ENCODE measurements at places on chromosomes 2 and 18. TPM values are rescaled to one million over a fixed set of nuclear protein-coding genes. Genes with fewer than 3 reads are reported as not detected.
A peak's percentile ranks its signal among the peaks of the same experiment; 100 is the strongest.

DNA sequence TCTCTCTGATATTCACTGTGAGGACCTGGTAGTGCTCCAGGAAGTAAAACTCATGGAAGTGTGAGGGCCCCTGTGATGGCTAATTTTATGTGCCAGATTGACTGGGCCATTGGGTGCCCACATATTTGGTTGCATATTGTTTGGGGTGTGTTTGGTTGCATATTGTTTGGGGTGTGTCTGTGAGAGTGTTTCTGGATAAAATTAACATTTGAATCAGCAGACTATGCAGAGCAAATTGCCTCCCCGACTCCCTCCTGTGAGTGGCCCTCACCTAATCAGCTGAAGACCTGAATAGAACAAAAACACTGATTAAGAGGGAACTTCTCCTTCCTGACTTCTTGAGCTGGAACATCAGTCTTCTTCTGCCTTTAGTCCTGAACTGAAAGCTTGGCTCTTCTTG is 173.3 kb upstream of the LINC00305 start:
- H3K4me1 ChIP-seq: no peaks in the 10 kb centered on the region
- no peak overlapping the region for H3K4me3 ChIP-seq
- DNase-seq: no peak
- H3K27ac ChIP-seq: no peak overlapping the region
- no peaks in the 10 kb centered on the region for H3K27me3 ChIP-seq

DNA sequence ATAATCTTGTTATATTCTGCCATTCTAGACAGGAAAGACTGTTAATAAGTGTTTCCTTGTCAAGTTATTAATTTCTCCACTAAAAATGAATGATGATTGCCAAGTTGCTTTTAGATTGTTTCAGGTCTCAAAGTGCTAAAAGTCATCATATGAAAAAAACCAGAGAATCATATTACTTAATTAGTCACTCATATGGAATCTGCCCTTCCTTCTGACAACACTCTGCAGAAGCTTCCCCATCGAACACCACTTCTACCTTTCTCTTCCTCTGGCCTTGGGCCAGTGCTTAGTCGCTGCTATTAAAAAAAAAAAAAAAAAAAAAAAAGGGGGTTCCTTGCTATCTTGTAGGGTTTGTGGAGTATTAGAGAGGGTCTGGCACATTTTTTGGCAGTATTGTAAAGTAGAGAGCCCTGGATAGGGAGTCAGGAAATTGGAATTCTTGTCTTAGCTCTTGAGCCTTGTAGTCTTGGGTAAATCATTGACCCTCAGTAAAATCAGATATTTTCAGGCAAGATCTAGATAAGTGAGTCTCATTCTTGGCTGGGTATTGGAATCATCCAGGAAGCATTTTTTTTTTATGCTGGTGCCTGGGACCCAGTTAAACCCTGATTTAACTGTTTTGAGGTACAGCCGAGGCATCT is 141.7 kb upstream of the CCDC68 start:
- H3K27ac ChIP-seq: no peak overlapping the region
- H3K4me1 ChIP-seq: peaks cover 28% of the 10 kb centered on the region
- DNase-seq: peak; percentile 69
- no peaks in the 10 kb centered on the region for H3K36me3 ChIP-seq

CPLX4 gene
- total RNA-seq: not detected

DNA sequence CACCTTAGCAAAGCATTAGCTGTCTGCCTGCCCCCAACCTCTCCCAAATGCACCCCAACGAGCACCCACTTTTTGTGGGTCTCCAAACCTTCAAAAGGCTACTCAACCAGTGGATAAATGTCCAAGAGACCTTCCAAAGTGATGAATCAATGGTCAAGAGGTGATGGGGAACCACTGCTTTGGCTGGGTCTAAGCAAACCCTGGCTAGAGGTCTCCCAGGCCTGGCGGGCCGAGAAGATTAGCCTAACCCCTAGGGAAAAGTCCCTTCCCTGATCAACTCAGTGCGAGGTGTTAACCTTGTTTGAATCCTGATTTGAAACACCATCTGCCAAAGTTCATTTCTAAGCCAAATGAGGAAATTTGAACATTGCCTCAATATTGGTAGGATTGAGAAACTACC is 144.7 kb upstream of the SIX3 start:
- H3K4me1 ChIP-seq: no peaks in the 10 kb centered on the region
- H3K27me3 ChIP-seq: peaks cover 44% of the 10 kb centered on the region
- H3K4me3 ChIP-seq: no peak overlapping the region
- H3K36me3 ChIP-seq: no peaks in the 10 kb centered on the region
- no peak for DNase-seq

CUL3 gene
- total RNA-seq: 59.5 TPM

PLA2R1 gene
- 19.9 TPM for total RNA-seq

DNA sequence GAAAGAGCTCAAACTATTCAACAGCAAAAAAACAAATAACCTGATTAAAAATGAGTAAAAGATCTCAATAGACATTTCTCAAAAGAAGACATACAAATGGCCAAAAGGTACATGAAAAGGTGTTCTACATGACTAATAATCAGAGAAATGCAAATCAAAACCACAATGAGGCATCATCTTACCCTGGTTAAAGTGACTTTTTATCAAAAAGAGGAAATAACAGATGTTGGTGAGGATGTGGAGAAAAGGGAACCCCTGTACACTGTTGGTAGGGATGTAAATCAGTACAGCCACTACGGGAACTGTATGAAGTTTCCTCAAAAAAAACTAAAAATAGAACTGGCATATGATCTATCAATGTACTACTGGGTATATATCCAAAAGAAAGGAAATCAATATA is 39.8 kb upstream of the TMEM163 start:
- H3K27me3 ChIP-seq: peaks cover 3% of the 10 kb centered on the region
- no peak overlapping the region for H3K4me3 ChIP-seq
- peaks cover 2% of the 10 kb centered on the region for H3K4me1 ChIP-seq
- H3K36me3 ChIP-seq: no peaks in the 10 kb centered on the region

MTLN gene
- 26.5 TPM for total RNA-seq

- H3K27me3 ChIP-seq: no peaks in the 10 kb centered on the region
- no peak overlapping the region for H3K27ac ChIP-seq
- no peak overlapping the region for H3K4me3 ChIP-seq
- no peaks in the 10 kb centered on the region for H3K36me3 ChIP-seq
- H3K4me1 ChIP-seq: no peaks in the 10 kb centered on the region
- DNase-seq: no peak
Measured at GRCh38 chr2:205629091-205629776, 53.1 kb upstream of the NRP2 start.

DNA sequence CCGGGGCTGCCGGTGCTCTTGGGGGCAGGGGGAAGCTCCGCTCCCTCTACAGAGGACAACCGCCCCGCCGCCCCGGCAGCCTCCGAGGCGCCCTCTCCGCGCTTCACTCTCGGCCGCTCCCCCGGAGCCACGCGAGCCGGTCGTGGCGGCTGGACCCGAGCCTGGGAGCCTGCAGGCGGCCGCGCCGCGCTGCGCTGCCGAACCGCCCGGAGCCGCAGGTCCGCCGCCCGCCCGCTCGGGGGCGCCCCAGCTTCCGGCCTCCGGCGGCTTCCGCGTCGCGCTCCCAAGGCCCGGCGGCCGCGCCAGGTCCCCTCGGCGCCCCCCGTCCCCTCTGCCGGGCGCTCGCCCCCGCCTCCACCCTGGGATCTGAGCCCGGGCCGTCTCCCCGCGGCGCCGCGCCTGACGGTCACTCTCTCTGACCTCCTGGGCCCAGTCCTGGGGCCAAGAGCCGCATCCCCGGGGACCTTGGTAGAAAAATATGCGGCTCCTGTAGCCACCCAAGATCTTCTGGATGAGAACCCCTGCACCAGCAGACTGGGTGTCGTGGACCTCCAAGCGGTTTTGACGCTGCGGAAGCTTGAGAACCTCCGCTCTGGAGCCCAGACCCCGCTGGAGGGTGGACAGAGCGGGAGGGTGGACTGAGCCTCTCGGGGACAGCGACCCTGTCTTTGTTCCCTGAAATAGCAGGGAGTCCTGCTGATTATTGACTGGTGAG is 44.3 kb downstream of the SERTAD2 start:
- peak; percentile 96 for DNase-seq
- H3K27me3 ChIP-seq: no peaks in the 10 kb centered on the region
- no peaks in the 10 kb centered on the region for H3K36me3 ChIP-seq
- H3K4me3 ChIP-seq: peak overlapping the region; percentile 69
- no peak overlapping the region for H3K27ac ChIP-seq
- peaks cover 35% of the 10 kb centered on the region for H3K4me1 ChIP-seq

GRCh38 chr2:150421126-150421651 is 66.3 kb downstream of the RND3 start:
- H3K27me3 ChIP-seq: no peaks in the 10 kb centered on the region
- DNase-seq: no peak
- no peak overlapping the region for H3K27ac ChIP-seq
- H3K4me1 ChIP-seq: no peaks in the 10 kb centered on the region
- no peak overlapping the region for H3K4me3 ChIP-seq

GRCh38 chr18:26215247-26215970 is 10.8 kb upstream of the TAF4B start:
- H3K36me3 ChIP-seq: no peaks in the 10 kb centered on the region
- no peaks in the 10 kb centered on the region for H3K4me1 ChIP-seq

- H3K36me3 ChIP-seq: no peaks in the 10 kb centered on the region
- H3K4me1 ChIP-seq: no peaks in the 10 kb centered on the region
- H3K27me3 ChIP-seq: no peaks in the 10 kb centered on the region
- H3K27ac ChIP-seq: no peak overlapping the region
- DNase-seq: no peak
Measured at GRCh38 chr2:28377195-28377816, 15.4 kb upstream of the FOSL2 start.

NETO1 gene
- under 0.01 TPM for total RNA-seq

DNA sequence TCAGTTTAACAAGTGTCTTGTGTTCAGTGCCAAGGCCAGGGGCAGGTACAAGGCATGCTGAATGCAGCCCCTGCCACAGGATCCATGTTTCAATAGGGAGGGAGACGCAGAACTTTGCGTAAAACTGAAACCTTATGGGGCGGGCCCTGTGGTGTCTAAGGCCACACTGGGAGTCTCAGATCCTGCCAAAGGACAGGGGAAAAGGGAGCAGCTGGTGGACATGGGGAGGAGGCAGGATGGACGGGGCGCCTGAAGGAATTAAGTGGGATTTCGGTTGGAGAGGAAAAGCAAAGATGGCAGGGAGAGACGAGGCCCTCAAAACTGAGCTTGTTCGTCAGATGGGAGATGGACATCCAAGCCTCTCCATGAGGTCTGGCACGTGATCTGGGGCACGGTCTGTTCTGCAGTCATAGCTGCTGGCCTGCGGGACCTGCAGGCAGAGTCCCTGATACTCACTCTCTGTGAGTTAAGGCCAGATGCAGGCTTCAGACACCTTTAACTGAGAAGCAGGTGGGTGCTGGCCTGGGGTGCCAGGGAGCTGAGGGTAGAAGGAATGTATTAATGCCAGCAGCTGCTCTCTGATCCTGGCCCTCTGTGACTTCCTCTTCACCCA is 48.8 kb downstream of the TCF7L1 start:
- DNase-seq: peak; percentile 44
- H3K4me3 ChIP-seq: no peak overlapping the region
- H3K27me3 ChIP-seq: no peaks in the 10 kb centered on the region
- no peak overlapping the region for H3K27ac ChIP-seq
- H3K36me3 ChIP-seq: no peaks in the 10 kb centered on the region

GRCh38 chr18:24396082-24396633 is 1.5 kb downstream of the OSBPL1A start:
- no peak overlapping the region for H3K4me3 ChIP-seq
- peaks cover 17% of the 10 kb centered on the region for H3K4me1 ChIP-seq
- H3K27ac ChIP-seq: no peak overlapping the region
- no peak for DNase-seq

DNA sequence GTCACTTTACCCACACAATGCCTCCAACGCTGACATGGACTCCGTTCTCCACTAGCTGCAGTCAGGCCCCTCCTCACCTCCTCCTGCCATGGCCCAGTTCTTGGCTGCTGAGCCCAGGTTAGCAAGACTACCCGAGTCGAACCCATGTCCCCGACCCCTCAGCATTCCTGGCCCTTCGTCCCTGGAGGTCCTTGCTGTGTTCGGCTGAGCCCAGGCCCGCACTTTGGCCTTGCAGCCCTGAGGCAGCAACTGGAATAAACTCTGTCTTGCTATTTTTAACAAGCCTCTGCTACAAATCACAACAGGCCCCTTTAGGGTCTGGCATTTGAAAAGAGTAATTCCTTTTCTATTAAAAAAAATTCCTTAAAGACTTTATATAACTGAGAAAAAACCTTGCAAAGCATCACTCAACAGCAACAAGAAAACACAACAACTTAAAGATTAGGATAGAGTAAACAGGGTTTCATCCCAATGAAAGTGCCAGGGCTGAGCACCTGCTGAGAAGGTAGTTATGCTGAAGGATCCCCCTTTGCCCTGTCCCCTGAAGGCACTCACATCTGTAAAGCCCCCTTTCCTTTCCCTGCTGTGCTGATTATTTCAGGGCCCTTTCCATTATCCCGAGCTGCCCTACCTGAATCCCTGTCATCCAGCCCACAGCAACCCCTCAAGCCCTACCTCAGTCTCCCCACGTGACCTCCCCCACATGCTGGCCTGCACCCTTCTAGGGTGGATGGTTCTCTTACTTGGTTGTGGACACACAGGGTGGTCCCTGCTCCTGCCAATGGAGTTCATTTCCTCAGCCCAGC is 120.0 kb upstream of the SNTG2 start:
- no peak overlapping the region for H3K4me3 ChIP-seq
- H3K4me1 ChIP-seq: no peaks in the 10 kb centered on the region
- H3K27ac ChIP-seq: no peak overlapping the region
- no peaks in the 10 kb centered on the region for H3K36me3 ChIP-seq
- no peak for DNase-seq

DNA sequence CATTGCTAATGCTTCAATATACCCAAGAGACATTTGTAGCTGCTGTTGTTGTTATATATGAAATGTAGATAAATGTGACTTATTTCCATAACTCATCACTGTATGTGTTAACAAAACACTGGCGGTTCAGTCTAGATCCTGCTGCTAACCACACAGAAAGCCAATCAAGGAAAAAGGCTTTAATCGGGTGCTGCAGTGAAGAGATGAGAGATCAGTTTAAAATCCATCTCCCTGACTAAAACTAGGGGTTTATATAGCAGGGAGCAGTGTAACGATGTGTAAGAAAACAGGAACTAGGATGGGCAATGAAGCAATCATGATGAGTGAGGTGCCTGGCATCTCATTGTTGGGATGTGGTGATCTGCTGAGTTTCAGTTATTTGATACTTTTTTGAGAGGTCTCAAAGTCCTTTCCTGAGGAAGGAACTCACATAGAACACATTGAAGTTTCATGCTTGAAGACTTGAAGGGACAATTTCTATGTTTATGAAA is 677.7 kb upstream of the CDH7 start:
- H3K4me3 ChIP-seq: no peak overlapping the region
- no peaks in the 10 kb centered on the region for H3K27me3 ChIP-seq

DNA sequence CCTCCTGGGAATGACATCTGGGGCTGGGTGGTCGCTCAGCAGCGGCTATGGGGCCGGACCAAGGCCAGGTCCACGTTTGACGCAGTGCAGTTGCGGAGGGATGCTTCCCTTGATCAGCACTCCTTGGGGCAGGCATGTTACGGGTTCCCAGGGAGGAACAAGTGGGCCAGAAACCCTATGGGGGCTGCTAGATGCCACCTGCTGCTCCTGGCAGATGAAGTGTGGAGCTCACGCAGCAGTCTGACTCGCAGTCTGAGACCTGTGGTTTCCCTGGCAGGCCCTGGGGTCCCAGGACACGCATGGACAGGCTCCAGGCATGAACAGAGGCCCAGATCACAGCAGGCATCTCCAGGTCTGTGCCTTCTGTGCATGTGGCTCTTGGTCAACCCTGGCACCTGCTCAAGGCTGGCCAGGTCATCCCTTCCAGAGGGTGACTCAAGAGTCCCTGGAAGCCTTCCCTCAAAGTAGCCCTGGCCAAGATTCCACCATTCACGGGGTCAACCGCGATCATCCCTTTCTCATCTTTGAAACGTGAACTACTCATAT is 20.0 kb downstream of the KCNF1 start:
- H3K27ac ChIP-seq: peak overlapping the region; percentile 54
- no peak overlapping the region for H3K4me3 ChIP-seq
- peak; percentile 95 for DNase-seq
- H3K27me3 ChIP-seq: peaks cover 30% of the 10 kb centered on the region
- peaks cover 35% of the 10 kb centered on the region for H3K4me1 ChIP-seq
- H3K36me3 ChIP-seq: no peaks in the 10 kb centered on the region
